ENCODE measurements at places on chromosomes 7 and 10.
A peak's percentile ranks its signal among the peaks of the same experiment; 100 is the strongest.

- peak; percentile 80 for DNase-seq
Observed at GRCh38 chr10:115947104-115947503, 325.9 kb downstream of the GFRA1 start.

DNA sequence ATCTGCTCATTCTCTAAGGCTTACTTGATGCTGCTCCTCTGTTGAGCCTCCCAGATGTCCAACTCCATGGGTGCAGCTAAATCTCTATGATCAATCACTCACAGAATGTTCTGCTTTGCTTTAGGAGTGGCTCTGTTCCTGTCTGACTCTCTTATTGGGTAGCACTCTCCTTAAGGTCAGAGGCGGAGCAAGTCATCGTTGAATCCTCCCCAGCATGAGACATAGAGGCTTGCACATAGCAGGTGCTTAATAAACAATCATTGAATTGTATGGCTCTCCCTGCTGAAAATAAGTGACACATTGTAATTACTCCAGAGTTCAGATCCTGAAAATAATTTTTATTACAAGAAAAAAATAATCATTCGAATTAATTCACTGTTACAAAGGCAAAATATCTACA is 69.7 kb downstream of the NPS start:
- DNase-seq: no peak

- no peak for DNase-seq
Observed at GRCh38 chr7:22668971-22669401, 58.0 kb upstream of the IL6 start.

DNA sequence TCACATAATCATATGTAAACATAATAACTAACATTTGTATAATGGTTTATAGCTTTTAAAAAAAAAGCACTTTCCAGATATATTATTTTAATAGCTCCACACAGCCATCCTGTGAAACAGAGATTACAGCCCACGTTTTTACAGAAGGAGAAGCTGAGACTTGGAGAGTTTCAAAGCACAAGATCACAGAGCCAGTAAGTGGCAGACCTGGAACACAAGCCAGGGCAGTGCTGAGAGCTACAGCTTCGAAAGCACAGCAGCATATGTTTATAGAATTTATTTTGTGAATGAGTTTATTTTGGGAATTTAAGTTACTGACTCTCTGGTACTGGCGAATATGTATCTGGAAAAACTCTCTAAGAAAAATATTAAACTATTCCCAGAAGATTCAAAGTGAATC is 149.4 kb downstream of the HDAC9 start:
- DNase-seq: no peak

GRCh38 chr7:126570845-126571244 is 681.9 kb downstream of the GRM8 start:
- DNase-seq: no peak
